ENCODE measurements at places on chromosomes 3 and 15.

DNA sequence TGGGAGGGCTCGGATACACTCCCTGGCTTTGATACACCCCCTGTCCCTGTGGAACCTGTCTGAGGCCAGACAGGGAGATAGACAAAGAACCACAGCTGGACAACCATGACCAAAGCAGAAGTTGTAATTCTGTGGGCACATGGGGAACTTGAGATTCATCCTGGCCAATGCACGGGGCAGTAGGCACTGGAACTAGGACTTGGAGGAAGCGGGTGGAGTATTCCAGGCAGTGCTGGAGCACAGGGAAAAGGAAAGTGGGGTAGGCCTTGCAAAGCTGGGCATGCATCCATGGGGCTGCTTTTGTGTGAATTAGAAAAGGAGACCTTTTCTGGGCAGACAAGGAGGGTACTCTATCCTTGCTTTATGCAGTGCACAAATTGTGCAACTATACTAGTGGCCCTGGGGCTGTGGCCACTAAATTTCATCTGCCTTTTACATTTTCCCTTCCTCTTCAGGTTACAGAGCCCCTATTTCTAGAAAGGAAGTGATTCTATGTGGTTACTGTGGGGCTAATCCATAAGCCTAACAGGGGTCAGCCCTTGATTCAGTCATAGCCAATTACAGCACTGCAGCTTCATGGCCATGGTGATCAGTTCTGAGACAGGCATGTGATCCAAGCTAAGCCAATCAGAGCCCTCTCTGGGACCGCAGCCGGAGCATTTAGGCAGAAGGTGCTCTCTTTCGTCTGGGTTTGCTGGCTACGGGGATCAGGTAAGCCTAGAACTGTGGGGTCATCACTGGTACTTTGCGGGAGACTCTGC is 21.0 kb downstream of the CRABP1 start:
- DNase-seq: peak; percentile 52

DNA sequence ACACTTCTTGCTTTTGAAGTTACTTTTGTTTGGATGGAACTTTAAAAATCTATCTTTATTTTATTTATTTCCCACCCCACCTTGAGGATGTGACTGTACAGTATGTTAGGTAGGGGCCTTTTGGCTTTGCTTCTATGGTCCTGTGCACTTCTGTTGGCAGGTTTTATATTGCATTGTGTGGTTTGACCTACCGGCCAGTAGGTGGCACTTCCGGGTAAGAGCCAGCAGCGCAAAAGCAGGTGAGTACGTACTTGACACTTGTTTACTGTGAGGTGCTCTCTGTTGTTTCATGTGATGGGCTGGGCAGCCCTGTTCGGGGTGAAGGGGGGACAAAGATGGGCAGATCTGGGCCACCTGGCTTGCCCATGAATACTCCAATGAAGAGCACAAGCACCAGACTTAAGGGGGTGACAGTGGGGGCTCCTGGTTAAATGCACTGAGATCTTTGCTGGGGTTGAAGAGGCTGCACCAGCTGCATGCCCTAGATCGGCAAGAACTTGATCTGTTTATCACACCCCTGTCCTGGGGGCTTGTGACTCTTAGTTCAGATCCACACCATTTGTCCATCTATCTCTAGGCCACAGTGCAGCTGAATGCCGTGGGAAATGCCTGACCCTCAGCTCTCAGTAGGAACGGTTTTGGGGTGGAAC is 131.6 kb downstream of the NLGN1 start:
- no peak for DNase-seq

DNA sequence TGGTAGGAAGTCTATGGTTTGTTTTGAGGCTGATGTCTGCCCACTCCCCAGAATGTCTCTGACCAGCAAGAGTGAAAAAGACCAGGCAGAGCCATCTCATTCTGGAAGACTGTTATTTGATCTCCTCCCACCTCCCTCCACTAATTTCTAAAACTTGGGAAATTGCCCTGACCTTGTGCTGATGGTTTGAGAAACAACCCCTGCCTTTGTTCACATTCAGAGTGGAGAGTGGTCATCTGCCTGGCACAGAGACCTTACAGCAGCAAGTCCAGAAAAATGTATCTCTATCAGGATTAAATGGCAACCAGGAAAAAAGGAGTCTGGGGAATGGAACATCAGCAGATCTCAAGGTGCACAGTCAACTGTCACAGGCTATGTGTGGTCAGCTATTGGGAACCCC is 25.7 kb downstream of the SPATA12 start:
- no peak for DNase-seq

DNA sequence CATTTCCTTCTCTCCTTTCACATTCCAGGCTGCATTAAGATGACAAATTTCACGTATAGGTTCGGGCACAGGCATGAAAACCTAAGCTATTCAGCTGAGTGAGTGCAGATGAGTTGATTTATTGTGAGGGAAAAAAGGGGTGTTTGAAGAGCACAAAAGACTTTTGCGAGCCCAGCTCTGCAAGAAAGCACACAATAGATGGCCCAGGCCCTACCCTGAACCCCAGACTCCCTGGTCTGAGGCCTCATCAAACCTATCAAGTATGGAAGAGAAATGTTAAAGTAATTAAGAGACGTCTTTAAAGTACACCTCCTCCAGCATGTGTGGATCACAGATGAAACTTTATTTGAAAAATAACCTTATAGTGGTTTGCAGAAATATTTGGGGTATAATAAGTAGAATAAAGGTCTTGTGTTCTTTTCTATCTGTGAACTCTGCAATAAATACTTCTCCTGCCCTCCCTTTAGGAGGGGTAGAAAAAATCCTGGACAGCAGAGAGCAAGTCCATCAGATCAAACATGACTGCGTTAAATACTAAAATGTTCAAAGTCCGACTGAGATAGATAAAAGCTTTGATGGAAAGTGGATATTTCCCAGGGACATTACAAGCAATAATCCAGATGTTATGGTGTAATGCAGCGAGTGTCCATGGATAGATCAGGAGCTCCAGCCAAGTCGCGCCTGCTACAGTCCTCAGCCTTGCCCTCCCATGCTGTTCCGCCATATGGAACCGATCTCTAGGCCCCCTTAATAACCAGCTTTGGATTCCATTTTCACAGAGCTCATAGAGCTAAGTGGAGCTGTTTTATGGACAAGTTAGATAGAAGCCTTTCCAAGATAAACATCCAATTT is 121.5 kb downstream of the MCTP2 start:
- DNase-seq: peak; percentile 61

GRCh38 chr15:60751985-60752952 is 273.3 kb upstream of the ICE2 start:
- DNase-seq: peak; percentile 49

DNA sequence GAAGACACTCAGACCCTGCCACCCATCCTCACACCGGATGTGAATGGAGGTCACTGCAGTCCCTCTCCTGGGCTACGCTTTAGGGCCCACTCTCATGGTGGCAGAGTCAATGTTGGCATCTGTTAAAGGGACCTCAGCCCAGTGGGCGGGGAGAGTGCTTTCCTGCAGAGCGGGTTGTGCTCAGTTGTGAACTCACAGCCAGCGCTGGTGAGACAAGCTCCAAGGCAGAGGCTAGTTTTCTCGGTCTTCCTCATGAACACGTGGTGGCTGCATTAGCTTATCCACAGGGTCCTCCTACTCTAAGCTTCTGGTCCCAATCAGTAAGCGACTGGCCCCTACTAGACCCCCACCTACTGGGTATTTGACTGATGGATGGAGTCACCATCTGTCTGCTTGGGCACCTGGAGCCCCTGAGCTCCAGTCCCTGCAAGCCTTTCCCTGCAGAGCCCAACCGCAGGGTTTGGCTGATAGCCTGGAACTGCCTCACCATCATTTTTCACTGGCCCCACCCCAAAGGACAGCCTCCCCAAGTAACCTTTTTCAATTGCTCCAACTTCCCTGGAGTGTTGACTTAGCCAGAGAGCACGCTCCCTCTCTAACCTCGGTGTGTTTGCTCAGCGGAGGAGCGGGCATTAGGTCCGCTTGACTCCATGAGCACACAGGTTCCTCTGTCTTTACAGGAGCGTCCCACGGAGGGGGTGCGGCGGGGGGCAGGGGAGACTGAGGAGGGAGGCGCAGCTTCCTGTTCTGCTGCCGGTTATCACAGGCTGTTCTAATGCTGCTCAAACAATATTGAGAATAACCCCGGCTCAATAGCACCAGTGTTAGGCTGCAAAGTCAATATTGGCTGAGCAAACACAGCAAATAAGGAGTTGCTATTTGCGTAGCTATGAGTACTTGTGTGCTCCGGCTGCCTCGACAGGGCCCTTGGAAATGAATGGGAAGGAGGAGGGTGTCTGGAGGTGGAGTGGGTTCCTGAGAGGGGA is 141.7 kb downstream of the RPLP1 start:
- peak; percentile 85 for DNase-seq

DNA sequence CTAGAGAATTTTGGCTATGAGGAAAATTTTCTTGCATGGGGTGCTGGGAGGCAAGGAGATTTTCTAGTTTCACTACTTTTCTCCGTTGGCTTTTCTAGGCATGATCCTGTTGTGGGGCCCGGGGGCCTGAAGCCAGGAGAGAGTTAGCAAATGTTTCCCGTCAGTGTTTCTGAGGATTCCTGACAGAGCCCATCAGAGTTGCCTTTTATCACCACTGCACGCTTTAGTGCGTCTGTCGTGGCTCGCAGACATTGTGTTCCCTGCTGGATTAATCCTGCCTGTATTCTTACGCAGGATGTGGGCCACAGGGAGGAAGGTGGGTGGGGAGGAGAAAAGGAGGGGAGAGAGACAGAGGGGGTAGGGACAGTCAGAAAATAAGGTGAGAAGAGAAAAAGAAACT is 18.1 kb upstream of the BOC start:
- DNase-seq: peak; percentile 41

DNA sequence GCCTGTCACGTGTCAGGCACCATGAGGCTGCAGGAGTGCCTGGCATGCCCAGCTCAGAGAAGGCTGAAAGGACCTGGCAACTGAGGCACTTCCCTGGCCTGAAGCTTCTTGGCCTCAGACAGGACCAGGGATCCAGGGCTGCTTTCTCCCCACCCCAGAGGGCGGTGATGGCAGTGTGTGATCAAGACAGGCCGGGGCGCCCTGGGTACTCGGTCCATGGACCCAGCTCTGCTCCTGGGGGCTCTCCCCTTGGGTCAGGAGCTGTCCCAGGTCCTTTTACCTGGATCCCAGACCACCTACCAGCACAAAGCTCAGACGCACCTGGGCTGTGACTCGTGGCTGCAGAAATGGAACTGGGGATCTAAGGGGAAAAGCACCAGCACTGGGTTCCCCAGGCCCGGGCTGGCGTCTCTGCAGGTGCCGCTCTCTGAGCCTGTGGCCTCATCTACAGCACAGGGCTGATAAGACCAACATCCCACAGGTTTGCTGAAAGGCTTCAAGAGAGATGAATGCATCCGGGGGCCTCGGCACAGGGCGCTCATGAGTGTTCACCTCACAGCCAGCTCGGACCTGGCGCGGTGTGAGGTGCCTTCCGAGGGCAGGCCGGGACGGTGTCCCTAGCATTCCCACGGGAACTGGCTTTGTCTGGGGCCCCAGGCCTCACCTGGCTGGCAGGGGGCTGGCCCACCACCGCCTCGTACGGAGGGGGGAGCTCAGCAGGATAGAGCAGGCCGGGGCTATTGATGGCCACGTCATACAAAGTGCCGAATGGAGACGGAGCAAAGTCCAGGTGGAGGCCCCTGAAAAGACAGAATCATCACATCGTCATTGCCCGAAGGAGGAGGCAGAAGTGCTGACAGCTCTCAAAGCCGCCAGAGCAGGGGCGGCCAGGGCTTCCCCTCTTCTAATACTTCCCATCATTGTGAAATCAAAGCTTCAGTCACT is 133.6 kb downstream of the NSMCE3 start:
- DNase-seq: peak; percentile 11

GRCh38 chr3:42906070-42906847 is at the start of gene ZNF662:
ZNF662 (plus strand) TSS chr3:42906142; CDS start chr3:42908115, 1,973 bp downstream.
- peak; percentile 83 for DNase-seq
